ENCODE measurements at places on chromosomes 5 and 9.

DNA sequence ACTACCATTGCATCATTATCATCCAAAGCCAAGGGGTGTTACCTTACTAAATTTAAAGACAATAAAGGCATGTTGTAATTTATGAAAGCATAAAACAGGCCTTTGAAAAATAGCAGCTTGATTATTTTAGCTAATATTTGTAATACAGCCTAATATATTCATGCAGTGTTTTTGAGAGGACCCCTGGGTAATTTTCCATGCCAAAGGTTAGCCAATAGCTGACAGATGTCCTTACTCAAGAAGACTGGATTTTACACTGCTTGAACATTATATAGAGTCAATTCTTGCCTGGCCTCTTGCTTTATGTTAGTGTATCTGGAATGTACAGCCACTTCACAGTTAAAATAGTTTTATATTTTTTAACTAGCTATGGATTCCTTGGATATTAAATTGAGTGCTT is 337.8 kb upstream of the PAPPA start:
- DNase-seq = no peak

DNA sequence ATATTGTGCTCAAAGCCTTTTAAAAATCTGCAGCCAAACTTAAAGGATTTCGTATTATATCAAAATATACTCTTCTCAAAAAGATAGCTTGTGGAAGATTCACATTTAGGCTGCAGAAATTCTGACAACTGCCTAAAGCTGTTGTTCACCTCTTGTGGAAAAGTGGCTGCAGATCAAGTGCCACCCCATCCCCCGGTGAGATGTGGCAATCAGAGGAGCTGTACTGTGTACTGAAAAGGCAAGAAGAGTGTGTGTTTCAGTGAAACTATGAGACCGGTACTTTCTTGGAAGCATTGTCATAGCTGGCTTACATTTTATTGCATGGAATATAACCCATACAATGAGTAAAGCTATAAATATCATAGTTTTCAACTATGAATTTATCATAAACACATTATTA is 64.3 kb downstream of the CDH18 start:
- no peak for DNase-seq

DNA sequence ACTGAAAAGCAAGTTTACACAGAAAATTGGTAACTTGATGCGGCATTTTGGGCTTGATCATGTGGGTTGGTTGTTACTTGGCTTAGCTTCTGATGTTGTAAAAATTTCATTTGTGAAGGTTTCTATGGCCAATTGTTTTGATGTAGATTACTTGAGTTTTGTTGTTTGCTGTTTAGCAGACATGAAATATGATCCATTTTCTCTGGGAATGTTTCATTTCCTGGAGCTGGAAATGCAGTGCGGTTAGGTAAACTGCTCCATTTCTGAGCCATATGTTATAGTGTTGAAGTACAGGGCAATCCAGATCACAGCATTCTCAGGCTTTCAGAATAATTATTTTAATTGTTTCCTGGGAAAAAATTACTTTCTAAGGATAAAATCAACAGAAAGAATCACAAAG is 396.9 kb downstream of the ENC1 start:
- DNase-seq = no peak

DNA sequence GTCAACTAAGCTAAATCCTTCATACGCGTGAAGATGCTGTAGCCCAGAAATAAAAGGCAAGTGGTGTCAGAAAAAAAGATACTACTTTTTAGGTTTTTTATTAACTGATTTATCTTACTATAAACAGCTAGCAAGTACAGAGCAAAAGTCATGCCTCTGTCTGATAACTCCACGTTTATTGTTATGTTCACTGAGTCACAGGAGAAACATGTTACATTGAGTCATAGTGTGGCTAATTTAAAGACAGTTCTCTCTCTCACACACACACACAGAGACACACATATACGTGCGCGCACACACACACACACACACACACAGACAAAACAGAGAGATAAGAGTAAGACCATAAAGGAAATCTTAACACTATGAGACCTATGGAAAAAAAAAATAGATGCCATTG is 770.0 kb upstream of the CDH10 start:
- no peak for DNase-seq

GRCh38 chr5:8458038-8458383 is 589.1 kb downstream of the MTRR start:
- no peak for DNase-seq

- DNase-seq = no peak
Observed at GRCh38 chr5:144328980-144329379, 158.3 kb downstream of the KCTD16 start.

GRCh38 chr9:78026416-78026815 is 5.2 kb downstream of the GNAQ start:
- DNase-seq = no peak

GRCh38 chr5:75044406-75044805 is 8.0 kb downstream of the GCNT4 start:
- DNase-seq = no peak

- DNase-seq = no peak
Observed at GRCh38 chr5:74337254-74337983, 303.1 kb downstream of the ENC1 start.

DNA sequence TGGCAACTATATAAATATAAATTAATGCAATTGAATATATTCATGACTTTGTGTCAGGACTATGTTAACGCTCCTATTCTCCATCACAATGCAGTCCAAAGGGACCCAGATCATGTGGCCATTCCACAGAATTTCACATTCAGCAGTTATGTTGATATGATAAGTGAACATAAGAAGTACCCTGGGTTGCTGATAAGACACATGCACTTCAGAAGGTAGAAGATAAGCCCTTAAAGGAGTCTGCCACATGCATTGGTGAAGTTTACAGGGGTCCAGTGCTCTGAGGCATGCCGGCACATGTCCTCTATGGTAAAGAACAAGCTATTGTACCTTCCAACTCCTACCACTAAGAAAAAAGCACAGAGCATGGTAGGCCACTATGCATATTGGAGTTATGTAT is 76.4 kb downstream of the PHAX start:
- no peak for DNase-seq

- DNase-seq = no peak
Observed at GRCh38 chr9:85009251-85009650, 339.7 kb downstream of the NTRK2 start.

- no peak for DNase-seq
Observed at GRCh38 chr5:140084541-140084940, 29.4 kb upstream of the PURA start.

DNA sequence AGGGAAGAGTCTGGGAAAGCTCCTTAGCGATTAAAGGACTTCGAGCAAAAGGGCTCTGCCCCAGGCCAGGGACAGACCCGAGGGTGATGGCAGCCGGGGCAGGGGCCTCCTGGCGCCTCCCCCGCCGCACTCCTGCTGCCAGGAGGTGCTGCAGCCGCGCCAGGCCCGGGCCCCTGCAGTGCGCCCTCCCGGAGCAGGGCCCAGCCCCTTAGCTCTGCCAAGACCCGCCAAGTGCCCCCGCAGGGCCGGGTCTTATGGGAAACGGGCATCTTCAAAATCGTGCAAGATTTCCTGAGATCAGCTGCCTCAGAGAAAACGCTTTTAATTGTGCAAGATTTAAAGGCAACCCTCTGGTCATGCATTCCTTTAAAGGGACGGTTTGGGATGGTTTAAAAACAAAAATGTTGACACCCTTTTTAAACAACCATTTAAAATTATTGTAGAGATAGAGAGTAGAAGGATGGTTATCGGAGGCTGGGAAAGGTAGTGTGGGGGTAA is 52.4 kb downstream of the CDC14B start:
- DNase-seq = no peak

DNA sequence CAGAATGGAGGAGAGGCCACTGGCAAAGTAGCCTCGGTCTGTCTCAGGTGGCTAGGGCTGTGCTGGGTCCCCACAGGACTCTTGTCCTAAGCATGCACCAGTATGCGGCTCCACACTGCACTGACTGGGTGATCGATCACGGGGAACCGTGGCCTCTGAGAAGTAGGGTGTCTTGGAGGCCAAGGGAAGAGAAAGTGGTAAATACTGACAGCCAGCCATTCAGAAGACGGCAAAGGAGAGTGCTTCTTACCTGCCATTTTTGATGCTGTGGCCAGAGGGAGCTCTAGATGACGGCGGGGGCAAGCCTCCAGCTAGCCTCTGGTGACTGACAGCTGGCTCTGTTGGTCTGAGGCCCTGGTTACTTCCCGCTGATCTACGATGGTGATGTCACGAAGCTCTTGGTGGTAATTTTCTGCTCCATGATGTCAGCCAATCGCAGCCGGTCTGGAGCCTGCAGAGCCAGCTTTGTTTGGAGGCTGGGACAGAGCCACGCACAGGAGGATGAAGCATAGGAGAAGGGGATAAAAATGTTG is 40.4 kb upstream of the GADD45G start:
- DNase-seq = no peak

GRCh38 chr9:4317681-4318080 is 17.8 kb upstream of the GLIS3 start:
- no peak for DNase-seq

- no peak for DNase-seq
Observed at GRCh38 chr5:6739603-6740002, 26.4 kb downstream of the TENT4A start.

- no peak for DNase-seq
Observed at GRCh38 chr9:122222791-122223190, 6.0 kb downstream of the LHX6 start.

DNA sequence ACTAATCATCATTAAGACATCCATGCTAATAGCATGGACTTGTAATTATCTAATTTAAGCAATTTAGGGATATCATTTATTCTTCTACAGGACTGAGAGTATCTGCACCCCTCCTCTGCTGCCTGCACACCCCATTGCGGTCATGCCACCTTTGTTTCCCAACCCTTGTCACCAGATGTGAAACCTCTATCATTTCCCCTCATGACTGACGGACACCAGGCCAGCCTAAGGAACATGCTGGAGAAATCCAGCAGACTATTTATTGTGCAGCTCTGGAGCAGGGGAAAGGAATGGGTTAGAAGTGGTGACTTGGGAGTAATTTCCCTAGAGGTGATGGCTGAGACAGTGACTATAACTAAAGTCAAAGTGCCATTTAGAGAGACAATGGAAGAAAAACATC is 40.7 kb downstream of the UGCG start:
- no peak for DNase-seq

DNA sequence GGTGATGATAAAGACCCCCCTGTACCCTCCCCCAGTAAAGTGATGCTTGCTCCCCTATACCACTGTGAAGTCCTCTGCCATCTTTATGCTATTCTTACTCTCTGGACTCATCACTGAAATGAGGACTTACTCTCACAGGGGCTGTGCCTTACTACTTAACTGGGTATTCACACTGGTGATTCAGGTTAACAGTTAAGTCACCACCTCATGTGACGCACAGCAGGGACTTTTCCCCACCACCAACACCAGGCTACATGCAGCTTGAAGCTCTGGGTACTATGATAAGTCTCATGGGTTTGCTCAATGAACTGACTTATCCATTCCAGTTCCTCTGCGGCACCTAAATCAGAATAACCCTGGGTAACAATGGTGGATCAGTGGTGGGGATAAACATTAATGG is 163.7 kb downstream of the ELAVL2 start:
- no peak for DNase-seq

- DNase-seq = no peak
Observed at GRCh38 chr5:5605170-5605764, 182.8 kb downstream of the ICE1 start.

DNA sequence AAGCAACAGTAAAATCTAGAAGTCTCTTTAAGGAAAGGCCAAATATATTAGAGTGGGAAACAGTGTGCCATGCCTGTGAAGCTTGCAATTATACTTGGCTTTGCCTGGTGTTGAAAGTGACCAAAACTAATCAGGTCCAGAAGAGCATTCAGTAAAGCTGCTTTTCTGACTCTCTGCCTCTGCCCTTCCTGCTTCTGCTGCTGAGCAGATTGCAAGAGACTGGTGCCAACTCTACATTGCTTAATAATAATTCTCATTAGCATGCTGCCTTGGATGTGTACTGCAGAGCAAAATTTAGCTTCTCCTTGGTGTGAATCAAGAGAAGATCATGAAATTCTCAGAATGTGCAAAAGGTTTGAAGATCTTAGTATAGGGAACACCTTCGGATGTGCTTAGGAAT is 120.4 kb upstream of the RFX3 start:
- no peak for DNase-seq

DNA sequence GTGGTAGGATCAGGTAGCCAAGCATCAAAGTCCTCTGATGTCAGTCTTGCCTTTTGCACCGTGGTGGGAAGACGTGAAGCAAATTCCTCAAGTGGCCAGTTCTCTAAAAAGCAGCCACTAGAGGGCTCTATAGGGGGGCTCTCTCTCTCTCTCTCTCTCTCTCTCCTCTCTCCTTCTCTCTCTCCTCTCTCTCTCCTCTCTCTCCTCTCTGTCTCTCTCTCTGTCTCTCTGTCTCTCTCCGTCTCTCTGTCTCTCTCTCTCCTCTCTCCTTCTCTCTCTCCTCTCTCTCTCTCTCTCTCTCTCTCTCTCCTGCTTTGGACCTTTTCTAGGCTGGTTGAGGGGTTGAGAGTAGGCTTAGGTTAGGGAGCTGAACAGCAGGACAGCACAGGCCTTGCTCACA is 13.9 kb upstream of the OSMR start:
- no peak for DNase-seq

DNA sequence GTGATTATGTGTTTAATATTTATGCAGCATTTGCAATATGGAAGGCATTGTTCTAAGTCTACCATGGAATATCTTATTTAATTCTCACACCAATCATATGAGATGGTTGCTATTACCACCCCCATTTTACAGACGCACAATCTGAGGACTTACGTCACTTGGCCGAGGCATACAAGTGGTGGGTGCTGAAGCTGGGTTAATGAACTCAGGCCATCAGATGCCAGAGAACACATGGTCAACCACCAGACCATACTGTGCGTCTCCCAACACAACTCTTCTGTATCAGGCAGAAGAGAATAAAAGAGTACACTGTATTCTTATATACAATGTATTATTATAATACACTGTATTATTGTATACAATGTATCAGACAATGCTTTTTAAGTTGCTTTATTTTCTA is 59.5 kb downstream of the ZNF366 start:
- no peak for DNase-seq

- DNase-seq = no peak
Observed at GRCh38 chr9:136572828-136573625, 27.2 kb upstream of the NOTCH1 start.

GRCh38 chr5:137136991-137137632 is 362.0 kb downstream of the SPOCK1 start:
- DNase-seq = no peak

DNA sequence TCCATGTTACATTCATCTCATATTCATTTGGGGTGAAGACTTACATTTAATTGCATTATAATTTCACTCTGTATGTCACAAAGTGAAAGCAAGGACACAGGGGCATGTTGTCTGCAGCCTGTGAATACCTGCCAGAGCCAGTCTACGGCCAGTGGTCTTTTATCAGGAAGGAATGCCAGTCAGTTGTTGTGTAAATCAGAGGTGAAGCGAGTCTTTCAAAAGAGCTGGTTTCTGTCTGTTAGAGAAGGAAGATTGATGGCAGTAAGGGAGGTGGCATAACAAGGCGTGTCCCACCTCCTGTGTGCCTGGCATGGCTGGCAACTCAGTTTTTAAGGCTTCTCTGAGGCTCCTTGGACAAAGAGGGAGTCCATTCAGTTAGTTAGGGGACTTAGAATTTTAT is 18.1 kb upstream of the SYK start:
- DNase-seq = no peak

- no peak for DNase-seq
Observed at GRCh38 chr5:154728939-154729588, 26.1 kb upstream of the LARP1 start.

- no peak for DNase-seq
Observed at GRCh38 chr5:116766470-116766947, 191.9 kb upstream of the SEMA6A start.
